Activated T-cell treated with anti-CD3 and anti-CD28 coated beads, Interleukin-2, amount 50 U/mL, for 1 hour (primary cell): ENCODE measurements at places on chromosomes 1 and 21.

- no peak for DNase-seq
These were observed 1.6 kb downstream of the ADAMTS5 start for GRCh38 chr21:26965040-26965906.

- DNase-seq = no peak
These were observed 53.6 kb upstream of the KCNK2 start for GRCh38 chr1:215028954-215029353.

GRCh38 chr1:110335265-110335664, 3.9 kb upstream of the RBM15 start:
- DNase-seq = no peak

GRCh38 chr1:78469576-78469975, 21.2 kb upstream of the PTGFR start:
- DNase-seq = no peak

- no peak for DNase-seq
These were observed 41.4 kb upstream of the ACOT11 start for GRCh38 chr1:54506594-54506993.

DNA sequence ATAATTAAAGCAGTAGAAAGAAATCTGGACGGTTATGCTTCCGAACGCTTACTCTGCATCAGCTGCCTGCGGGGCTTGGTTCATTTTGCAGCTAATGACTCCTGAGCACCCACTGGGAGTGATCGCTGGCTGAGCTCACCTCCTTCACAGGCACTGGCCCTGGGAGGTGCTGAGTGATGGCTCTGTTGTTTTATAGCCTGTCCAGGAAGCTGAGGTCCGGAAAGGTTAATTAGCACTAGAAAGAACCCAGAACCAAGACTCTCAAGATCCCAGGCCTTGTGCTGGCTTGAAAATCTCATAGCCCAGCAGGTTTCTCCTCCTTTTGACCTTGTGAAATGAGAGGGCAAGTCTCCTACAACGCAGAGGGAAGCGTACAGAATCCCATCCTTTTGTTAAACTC, 226.2 kb downstream of the AJAP1 start:
- no peak for DNase-seq

GRCh38 chr1:239322369-239322768, 64.0 kb upstream of the CHRM3 start:
- no peak for DNase-seq

- no peak for DNase-seq
These were observed 2.1 kb downstream of the GPR161 start for GRCh38 chr1:168134642-168135041.

DNA sequence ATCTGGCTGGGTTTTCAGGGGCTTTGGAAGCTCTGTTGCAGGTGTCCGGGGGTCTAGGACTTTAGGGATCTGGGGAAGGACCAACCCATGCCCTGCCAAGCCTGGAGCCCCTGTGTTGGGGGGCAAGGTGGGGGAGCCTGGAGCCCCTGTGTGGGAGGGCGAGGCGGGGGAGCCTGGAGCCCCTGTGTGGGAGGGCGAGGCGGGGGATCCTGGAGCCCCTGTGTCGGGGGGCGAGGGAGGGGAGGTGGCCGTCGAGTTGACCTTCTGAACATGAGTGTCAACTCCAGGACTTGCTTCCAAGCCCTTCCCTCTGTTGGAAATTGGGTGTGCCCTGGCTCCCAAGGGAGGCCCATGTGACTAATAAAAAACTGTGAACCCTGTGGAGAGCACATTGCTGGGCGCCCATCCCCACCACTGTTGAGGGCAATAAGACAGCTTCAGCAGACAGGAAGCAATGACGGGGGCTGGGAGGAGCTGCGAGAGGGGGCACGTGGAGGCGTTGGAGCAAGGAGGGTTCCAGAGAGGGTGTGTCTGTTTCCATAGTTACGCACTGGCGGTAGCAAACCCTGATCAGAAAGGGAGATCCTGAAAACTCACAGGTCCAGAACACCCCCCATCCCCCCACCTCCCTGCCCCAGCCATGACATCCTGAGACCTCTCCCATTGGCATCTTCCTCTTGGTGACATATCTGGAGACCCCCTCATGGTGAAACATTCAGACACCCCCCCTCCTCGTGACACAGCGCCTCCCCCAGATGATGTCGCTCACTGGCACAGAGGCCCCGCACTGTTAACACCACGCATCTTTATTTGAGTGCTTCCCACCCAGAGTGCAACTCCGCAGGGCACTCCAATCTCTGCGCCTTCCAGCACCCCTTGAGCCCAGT, 8.4 kb downstream of the MYBPH start:
- DNase-seq = no peak

DNA sequence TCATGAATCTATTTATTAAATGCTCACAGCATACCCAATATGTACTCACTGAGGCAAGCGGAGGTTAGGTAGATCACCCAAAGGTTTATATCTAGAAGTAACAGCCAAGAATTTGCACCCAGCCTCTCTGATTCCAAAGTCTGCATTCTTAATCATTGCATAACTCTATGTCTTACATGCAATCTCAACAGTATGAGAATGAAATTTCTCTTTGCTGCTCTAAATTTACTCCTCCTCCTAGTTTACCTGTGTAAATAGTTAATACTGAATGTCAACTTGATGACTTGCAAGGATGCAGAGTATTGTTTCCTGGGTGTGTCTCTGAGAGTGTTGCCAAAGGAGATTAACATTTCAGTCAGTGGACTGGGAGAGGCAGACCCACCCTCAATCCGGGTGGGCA, 840.6 kb downstream of the BRINP3 start:
- no peak for DNase-seq

- DNase-seq = no peak
These were observed 63.7 kb downstream of the TENT5C start for GRCh38 chr1:117669572-117669971.

DNA sequence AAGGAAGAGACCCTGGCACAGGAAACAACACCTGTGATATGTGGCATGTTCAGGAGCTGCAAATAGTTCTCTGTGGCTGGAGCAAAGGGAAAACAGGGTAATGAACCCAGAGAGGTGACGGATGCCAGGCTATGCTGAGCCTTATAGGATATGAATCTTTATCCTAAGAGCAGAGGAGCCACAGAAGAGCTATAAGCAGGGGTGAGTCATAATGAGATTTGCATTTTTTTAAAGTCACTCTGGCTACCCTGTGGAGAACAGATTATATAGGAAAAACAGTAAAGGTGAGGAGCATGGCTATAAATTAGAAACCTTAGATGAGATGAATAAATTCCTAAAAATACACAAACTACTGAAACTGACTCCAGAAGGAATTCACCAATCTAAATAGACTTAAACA, 12.8 kb upstream of the MPL start:
- DNase-seq = no peak

DNA sequence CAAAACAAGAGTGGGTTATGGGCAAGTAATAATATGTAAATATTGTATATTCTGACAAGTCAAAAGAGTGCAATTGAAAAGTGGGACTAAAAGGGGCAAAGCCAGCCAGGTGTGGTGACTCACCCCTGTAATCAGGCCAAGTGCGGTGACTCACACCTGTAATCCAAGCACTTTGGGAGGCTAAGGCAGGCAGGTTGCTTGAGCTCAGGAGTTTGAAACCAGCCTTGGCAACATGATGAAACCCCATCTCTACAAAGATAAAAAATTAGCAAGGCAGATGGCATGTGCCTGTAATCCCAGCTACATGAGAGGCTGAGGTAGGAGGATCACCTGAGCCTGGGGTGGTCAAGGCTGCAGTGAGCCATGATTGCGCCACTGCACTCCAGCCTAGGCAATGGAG, 304.0 kb downstream of the HHIPL2 start:
- no peak for DNase-seq

DNA sequence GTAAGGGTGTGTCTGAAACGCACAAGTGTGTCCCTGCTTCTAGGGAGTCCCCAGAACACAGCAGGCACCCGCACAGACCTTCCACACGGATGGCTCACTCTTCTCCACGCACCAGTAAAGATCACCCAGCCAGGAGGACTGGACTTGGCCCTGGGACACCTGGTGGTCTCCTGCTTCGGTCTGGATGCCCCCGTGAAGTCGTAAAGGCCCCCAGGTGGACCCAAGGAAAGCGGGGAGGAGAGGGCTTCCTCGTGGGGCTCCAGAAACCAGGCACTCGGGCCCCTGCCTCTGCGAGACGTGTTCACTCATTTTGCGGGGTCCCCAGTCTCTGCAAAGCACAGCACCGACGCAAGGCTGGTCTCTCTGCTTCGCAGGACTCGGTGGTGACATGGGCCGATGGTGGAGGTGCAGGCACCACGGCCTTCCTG, 20.2 kb upstream of the COL6A2 start:
- DNase-seq = no peak

DNA sequence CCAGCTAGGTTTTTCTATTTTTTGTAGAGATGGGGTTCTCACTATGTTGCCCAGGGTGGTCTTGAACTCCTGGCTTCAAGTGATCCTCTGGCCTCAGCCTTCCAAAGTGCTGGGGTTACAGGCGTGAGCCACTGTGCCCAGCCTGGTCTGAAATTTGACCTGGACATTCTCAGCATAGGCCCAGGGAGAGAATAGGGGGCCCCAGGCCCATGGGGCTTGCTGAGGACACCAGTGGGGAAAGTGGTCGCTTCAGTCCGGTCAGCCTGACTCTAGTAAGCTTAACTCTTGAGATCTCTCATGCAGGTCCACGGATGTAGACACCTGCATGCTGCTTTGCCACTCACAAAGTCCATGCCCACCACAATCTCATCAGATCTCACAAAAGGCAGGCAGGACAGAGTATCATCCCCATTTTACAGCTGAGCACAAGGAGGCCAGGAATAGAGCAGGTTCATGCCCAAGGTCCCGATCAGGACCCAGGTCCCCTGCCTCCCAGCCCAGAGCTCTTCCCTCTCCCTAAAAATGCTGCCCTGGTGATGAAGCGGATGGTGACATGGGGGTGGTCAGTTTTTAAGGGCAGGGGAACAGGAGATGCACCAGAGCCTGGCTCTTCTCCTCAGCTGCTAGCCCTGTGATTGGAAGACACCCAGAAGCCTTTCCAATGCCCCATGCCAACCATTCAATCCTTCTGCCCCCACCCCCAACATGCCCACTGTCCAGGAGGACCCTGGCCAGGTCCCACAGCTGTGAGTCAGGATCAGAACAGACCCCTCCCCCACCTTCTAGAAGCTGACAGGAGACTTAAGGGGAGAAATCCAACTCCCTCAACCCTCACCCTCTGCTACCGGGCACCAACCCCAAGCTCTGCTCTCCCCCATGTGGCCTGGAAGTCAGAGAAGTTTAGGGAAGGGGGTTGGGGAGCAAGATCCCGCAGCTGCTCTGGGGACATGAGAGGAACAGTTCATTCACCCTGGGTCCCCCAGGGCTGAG, 1.8 kb downstream of the FHL3 start:
- no peak for DNase-seq

DNA sequence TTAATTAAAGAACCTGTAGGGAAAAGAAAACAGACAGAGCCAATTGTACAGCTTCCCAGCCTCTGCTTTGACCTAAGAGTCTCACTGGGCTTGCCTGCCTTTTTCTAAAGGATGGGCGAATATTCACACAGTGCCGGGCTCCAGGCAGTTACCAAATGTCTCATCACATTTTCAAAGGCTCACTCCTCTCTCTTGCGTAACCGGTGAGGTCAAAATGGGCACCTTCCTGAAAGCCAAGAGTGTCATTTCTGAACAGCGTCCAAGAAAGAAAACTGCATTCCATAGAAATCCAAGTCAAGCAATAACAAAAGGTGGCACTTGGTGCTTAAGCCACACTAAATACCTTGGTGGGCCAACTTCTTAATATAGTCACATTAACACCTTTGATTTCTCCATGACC, 710 bp upstream of the PALMD start:
- DNase-seq = no peak

GRCh38 chr21:15775981-15776380, 46.2 kb downstream of the USP25 start:
- DNase-seq = no peak

GRCh38 chr1:18362150-18362549, 118.6 kb upstream of the KLHDC7A start:
- no peak for DNase-seq

DNA sequence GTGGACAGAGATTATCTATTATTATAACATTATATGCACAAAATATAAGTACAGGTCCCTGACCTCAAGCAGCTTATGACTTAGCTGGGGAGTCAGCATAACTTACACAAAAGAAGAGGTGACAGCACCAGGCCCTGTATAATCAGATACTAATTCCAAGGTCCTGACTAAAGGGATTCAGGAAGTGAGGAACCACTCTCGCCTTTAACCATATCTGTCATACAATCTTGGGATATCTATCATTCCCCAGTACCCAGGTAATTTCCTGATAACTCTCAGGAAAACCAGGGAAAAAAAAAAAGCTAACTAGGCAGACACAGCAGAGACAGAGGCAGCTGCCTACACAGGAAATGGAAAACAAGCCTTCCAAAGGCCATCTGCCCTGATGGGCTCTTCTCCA, 78.5 kb upstream of the CAMK1G start:
- DNase-seq = no peak

- no peak for DNase-seq
These were observed 26.3 kb upstream of the MAN1C1 start for GRCh38 chr1:25590096-25590824.

DNA sequence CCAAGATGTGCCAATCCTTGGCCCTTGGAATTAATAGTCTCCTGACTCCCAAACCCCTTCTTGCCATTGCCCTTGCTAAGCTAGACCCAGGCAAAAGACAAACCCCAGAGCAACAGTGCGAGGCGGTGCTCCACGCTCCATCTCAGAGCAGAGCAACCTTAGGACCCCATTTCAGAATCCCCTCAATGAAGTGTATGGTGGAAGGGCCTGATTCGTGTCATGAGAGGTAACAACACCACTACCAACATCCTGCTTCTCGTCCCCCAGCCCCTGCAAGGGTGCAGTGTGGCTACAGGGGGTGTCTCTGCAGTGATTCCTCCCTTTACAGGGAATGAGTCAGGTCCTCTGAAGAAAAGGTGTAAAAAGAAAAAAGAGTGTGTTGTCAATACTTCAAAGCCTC, 103.9 kb upstream of the IRF2BP2 start:
- DNase-seq = no peak

DNA sequence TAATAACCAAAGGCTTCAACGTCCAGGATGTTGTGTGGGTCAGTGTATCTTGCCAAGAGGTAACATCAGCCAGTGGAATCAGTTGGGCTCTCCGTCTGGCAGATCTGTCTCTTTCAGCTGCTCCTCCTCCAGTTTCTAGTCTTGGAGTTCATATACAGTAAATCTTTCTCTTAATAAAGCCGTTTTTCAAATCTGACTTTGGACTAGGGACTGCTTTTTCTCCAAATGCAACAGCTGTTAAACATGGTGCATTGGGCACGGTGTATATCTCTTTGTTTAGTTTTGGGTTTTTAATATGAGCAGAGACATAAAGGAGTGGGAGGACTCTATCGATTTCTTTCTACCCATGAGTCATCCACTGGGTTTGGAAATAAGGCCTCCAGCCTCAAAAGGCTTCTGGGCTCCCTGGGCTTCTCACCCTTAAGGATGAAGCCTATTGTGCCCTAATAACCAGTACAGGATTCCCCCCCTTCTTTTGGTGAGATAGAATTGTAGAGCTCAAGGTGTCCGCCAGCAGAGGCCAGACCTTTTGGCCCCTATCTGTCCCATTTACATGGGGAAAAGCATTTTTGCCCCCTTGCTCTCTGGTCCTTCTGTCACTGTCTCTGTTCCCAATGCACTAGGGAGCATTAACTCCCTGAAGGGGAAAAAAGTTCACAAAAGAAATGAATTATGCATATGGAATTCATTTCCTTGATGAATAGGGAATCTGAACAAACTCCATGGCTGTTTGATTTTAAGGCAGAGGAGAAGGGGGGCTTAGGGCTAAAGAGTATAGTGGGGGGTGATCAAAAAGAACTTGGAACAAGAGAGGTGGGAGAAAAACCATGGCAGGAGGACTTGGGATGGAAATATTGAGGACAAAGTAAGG, 86.0 kb downstream of the PBX1 start:
- DNase-seq = no peak

- DNase-seq = no peak
These were observed 6.7 kb downstream of the TOR1AIP2 start for GRCh38 chr1:179870870-179871269.

- DNase-seq = peak; percentile 11
These were observed 34.5 kb upstream of the ACTRT2 start for GRCh38 chr1:2986549-2987305.
